ENCODE measurements at places on chromosomes 4 and X.

GRCh38 chrX:6983207-6983955 is 164.1 kb upstream of the STS start:
- DNase-seq = no peak

DNA sequence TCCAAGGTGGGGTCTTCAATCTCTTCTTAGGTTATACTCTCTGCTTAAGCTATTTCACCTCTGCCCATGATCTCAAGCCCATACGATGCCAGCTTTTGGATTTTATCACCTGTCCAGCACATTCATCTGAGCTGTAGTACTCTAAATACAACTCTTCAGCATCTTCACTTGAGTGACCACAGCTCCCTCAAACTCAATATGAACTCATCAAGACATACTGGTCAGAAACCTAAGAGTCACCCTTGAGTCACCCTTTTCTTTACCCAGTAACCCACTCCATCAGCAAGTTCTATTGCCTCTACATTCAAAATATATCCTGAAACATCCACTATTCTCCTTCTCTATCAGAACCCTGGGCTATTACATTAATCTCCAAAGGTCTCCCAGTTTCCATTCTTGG is 69.4 kb downstream of the DCHS2 start:
- DNase-seq = no peak

DNA sequence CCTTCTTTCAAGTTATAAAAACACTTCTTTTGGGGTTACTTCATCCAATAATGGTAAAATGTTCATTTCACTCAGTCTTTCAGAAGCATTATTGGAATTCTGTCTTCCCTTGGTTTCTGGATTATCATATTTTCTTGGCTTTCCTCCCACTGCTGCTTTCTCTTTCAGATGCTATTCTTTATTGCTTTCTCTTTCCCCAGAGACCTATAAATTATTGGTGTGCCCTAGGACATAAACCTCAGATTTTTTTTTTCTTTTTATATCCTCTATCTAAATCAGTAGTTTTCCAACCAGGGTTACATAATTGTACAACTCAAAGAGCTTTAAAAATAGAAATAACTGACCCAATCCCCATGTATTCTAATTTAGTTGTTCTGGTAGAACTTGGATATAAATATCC is 1005.5 kb downstream of the ARAP2 start:
- no peak for DNase-seq

DNA sequence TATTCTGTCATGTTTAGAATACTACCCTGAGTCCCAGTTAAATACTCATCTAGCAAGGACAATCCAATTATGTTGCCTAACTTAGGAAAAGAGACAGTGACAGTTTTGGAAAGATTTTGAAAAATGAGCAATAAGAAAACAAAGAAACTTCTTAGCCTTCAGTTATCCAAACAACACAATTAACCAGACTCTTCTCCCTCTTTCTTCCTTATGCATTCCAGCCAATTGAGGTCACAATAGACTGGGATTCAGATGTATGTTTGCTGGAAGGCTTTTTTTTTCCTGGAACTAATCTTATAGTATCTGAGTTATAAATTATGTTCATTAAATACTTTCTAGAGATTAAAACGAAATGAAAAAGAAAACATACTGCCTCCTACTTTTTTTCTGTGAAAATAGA is 109.6 kb downstream of the GUCY2F start:
- DNase-seq = no peak

GRCh38 chr4:59222221-59222620 is 1977.9 kb upstream of the ADGRL3 start:
- DNase-seq = no peak

DNA sequence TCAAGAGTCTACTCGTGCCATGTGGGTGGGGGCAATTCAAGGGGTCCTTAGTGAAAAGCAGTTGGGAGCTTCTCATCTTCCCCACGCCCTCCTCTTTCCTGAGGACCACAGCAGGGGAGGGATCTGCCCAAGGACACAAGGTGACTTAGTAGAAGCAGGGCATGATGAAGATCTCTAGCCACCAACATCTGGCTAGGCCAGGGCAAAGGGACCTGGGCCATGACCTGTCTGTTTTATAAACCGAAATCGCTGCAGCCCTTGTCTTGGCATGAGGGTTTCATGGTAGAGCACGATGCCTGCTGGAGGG is 5.1 kb downstream of the G6PD start:
- DNase-seq = no peak

DNA sequence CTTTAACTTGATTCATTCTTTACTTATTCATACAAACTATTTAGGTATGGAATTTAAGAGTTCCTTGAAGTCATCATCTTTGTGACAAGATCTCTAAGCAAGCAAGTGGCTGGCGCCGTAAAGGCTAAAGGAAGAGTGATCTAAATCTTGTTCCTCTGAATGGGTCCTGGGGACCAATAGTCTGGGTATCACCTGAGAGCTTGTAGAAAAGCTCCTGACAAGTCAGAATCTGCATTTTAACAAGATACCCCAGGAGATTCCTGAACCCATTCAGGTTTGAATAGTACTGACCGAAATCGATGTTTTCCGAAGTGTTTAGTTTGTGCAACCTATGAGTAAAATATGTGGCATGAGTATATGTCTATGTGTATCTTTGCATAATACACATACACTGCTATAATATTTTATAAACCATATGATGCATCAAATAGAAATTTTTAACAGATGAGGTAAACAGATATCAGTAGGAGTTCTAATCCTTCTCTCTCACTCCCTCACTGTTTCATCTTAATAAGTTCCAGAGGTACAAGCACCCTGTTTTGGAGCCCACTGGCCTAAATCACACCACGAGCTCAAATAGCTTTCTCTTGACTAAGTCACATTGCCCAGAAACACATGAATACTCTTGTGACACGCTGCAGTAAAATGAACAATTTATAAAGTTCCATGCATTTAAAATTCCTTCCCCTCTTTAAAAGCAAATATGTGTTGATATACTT is 170.0 kb downstream of the RELL1 start:
- DNase-seq = no peak

DNA sequence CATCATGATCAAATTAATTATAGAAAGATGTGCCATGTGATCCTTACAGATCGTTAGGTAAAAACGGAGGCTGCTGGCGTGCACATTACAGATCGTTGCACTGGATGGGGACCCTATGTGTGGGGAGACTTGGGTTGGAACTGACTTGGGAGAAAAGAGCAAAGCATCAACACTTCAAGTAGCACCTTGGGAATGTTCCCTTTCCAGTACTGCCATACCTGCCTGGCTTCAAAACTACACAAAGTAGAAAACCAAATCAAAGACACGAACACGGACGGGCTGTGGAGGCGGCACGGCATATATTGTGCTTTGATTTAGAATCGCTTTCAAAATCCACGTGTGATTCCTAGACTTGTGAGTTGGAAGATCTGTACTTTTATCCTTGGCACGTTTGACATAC is 898 bp downstream of the CMC4 start:
- DNase-seq = no peak

GRCh38 chr4:10605746-10606482 is 78.7 kb downstream of the CLNK start:
- DNase-seq = no peak

DNA sequence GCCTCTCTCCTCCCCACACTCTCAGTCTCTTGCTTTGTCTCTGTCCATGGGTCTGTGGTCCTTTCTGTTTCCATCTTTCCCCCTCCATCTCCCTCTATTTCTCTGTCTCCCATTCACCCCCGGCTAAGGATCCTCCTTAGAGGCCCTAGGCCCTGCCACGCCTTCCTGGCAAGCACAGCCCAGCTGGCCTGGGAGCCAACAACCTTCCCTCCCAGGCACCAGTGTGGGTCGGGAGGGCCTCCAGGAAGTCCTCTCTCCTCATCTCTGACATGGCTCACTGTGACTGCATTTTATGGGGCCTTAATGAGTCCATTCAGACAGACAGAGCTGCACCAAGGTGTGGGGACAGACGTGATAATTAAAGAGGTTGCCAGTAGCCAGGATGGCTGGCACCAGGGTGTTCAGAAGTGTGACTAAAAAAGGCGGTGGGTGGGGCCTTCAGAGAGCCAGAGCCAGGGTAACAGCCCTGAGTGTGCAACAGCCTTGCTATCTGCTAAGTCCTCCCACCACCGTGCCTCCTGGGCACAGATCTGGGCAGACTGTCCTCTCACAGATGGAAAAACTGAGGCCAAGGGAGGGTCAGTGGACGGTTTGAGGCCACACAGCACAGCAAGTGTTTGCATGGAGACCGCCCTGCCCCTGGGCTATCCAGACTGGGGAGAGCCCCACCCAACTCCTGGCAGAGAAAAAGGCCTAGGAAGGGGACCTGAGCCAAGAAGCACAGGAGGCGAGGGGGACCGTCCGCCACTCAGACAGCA is 31.5 kb downstream of the BLOC1S4 start:
- DNase-seq = no peak
